ENCODE measurements at places on chromosomes 1 and 21.
A peak's percentile ranks its signal among the peaks of the same experiment; 100 is the strongest.

DNA sequence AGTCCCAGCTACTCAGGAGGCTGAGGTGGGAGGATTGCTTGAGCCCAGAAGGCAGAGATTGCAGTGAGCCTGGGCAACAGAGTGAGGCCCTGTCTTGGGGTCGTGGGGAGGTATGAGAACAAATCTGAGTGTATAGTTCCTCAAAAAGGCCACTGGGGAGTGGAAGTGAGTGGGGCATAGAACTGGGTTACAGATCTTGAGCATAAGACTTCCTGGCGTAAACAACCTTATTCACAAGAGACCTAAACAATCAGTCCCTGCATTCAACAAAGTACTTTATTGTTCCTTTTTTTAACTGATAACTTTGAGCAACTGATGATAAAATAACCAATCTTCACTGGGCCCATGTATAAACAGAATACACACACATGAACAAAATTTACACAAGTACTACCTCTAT lies 72.7 kb upstream of the MUTYH start:
- no peak for DNase-seq

GRCh38 chr1:237932816-237933215 lies 42.1 kb upstream of the ZP4 start:
- no peak for DNase-seq

DNA sequence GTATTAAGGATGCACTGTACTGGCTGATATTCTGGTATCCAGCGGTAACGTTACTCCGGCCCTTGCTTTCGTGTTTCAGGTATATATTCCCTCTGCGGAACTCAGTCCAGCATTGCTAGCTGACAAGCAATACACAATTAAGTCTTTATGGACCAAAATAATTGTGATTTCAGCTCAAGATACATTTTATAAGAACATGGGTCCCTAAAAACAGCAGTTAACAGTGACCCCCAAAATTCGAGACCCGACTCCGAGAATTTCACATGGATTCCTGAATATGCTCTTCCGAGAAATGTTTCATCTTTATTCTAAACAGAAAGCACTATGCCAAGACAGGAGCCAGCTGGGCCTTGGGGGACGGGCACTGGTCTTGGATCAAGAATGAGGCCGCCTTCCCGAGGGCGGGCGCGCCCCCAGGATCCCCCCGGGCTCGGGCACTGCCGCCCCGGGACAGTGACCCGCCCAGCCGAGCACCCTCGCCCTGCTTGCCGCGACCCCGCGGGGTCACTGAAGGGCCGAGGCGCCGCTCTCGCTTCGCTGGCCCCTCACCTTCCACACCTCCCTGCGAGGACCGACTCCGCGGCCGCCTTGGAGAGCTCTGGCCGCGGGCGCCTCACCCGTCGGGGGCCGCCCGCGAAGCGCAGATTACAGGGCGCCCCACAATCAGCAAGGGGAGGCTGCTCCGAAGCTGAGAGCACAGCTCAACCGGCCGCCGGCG lies 610 bp downstream of the SCYL3 start:
- peak; percentile 16 for DNase-seq

GRCh38 chr1:45957684-45958083 lies 154.3 kb downstream of the MAST2 start:
- DNase-seq, result no peak

DNA sequence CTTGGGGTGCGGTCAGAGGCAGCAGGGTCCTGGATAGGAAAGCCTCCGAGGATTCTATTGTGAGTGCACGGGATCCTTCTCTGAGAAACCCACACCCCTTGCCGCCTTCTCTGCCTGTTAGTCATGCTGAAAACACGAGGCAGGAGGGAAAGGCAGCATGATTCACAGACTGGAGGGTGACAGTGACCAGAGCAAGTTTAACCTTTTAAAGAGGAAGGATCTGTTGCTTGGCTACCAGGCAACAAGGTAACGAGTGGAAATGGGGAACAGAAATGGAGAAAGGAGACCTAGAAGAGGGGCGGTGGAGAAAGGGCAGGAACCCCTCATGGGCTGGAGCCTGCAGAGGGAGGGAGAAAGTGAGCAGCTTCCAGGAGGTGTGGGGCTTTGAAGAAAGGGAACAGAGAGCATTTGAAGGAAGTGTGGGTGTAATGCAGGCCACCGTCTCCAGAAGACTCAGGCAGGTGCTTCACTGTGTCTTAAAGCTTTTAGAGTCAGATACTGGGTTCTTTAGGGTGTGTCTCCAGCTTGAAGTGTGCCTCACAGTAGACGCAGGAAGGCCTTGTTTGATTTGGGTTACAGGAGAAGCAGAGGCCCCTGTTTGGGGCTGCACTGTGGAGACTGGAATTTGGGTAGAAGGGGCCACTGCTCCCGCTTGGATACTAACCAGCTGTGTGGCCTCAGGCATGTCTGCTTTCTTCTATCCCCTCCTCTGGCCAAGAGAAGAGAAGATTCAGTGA lies 19.1 kb downstream of the OPTC start:
- peak; percentile 38 for DNase-seq

GRCh38 chr1:167784876-167785550 lies 63.2 kb downstream of the MPZL1 start:
- no peak for DNase-seq

- no peak for DNase-seq
These were observed 15.9 kb downstream of the INKA2 start for GRCh38 chr1:111723091-111723806.

DNA sequence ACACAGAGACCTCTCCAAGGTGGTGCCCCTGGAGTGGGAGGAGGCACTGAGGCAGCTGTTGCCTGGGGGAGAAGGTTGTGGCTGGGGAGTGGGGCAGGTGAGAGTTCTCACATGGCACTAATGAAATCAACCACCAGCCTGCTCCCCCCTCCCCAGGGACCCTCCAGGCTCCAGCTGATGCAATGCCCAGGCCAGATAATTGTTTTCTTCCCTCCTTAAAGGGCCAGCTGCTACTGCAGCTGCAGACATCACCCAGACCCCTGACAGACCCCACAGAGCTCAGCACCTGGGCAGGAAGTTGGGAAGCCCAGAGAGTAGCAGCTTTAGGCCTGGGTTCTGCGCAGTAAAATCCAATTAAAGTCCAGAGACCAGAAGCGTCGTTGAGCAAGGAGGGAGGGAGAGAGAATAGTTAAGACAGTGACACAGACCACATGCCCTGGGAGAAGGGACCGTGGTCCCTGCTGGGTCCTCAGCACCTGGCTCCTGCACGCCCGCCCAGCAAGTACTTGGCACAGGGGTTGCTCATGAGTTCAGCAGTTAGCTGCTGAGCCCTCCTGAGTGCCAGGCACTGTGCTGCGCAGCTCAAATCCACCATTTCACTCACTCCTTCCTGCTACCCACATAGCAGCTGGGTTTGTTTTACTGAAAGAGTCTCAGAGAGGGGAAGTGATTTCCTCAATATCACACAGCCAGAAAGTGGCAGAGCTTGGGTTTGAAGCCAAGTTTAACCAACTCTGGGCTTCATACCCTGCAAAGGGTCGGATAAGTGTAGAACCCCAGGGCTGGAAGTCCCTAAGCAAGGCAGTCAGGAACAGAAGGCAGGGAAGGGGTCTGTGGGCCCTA lies 1.9 kb downstream of the RIMS3 start:
- no peak for DNase-seq

- DNase-seq, result peak; percentile 37
These were observed 9.8 kb downstream of the COL8A2 start for GRCh38 chr1:36115200-36115669.

DNA sequence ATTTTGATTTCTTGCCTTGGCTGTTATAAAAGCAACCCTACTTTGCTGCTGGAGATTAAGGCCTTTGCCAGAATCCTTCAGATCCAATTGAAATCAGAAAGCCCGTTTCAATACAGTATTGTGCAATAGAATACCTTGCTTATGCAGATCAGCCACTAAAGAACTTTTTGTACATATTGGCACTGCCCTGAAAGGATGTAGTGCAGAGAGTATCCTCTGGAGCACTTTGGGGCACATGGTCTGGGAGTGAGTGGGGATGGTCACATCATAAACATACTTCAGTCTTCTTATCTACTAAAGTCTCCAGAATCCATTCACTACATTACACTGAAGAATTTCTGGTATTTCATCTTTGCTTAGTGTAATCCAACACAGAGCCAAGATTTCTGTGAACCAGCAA lies 189.0 kb downstream of the CENPF start:
- no peak for DNase-seq

DNA sequence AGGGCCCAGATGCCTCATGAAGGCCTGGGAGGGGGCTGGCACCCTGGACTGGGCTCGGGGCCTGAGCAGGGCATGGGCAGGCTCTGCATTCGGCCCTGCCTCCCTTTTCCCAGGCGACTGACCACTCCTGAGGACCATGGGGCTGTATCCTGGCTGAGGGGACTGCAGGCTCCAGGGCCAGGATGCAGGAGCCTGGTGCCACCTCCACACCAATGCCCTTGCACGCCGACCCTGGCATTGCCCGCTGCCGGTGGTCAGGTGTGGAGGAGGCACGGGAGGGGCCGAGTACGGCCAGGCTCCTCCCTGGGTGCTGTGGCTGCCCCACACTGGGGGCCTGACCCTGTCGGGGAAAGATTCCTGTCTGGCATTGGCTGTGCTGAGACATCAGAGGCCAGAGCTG lies 128.9 kb downstream of the SIK1 start:
- no peak for DNase-seq

DNA sequence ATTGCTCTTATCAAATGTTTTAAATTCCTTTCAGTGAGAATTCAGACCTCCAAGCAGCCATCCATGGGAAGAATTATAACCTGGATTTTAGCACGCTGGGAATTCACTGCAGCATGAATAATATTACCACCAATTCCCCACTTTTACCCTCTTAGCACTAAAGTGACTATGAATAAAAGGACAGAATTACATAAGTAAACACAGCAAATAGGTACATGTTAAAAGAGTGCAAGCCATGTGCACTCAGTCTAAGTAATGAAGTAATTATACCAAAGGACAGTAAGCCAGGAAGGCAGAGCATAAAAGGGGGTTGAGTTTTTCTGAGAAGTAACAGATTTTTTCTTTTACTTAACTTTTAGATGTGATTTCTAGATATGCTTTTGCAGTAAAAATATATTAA lies 176.3 kb downstream of the DENND1B start:
- DNase-seq, result no peak

- DNase-seq, result no peak
These were observed 32.9 kb downstream of the RASAL2 start for GRCh38 chr1:178126741-178127185.

DNA sequence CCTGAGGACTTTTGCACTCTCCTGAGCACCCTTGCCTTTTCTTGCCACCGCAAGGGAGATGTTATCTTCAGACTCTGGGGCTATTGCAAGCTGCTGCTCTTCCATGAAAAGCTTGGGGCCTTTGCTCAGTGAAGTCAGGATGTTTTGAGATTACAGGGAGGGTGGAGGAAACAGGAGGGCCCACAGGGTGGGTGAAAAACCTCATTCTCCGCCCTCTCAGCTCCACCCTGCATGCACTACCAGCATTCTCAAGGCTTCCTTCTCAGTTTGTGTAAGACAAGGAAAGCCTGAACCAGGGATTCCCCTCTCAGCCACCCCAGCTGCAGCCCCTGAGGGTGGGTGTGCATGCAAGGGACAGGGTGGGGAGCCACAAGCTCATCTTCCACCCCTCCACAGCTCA lies 25.8 kb upstream of the ZNF648 start:
- DNase-seq, result no peak

- DNase-seq, result no peak
These were observed 116.5 kb downstream of the C1orf21 start for GRCh38 chr1:184503221-184503749.

- no peak for DNase-seq
These were observed 185.7 kb downstream of the ST6GALNAC3 start for GRCh38 chr1:76260279-76260678.

GRCh38 chr1:157597959-157598667 lies at the start of gene FCRL4:
Gene FCRL4, minus strand, starts transcription at chr1:157598085. Its CDS starts 141 bp downstream, at chr1:157597944.
- DNase-seq, result no peak

GRCh38 chr1:208499026-208499425 lies 254.8 kb upstream of the PLXNA2 start:
- DNase-seq, result no peak

DNA sequence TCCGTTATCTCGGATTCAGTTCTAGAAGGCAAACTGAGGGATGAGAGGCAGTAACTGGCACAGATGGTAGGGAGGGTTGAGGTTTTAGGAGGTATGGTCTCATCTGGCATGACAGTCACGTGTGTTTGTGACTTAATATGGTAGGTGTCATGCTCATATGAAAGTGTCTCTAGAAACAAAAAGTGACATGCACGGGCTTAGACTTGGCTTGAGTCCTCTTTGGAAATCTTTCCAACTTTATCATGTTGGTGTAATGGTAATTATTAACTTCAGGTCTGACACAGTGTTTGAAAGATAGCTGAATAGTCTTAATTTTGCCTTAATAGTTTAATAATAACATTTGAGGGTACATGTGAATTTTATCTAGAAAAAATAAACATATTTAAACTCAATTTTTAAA lies 218.1 kb downstream of the FMN2 start:
- no peak for DNase-seq

DNA sequence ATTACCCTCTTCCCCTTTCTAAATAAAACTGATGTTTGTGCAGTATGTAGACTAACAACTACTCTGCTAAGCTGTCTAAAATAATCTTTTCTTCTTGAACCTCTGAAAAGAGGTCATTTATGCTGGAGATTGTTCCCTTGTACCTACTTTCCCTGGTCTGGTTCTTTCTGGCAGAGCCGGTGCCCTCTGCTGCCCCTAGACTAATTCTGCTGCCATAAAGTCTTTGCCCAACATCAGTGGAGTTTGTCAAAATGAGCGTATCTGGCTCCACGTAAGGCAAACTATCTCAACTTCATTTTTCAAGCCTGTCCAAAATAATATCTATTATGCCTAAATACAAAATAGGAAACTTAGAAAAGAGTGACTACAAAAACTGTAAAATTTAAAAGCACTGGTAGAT lies 30.9 kb upstream of the ANGPTL7 start:
- no peak for DNase-seq

DNA sequence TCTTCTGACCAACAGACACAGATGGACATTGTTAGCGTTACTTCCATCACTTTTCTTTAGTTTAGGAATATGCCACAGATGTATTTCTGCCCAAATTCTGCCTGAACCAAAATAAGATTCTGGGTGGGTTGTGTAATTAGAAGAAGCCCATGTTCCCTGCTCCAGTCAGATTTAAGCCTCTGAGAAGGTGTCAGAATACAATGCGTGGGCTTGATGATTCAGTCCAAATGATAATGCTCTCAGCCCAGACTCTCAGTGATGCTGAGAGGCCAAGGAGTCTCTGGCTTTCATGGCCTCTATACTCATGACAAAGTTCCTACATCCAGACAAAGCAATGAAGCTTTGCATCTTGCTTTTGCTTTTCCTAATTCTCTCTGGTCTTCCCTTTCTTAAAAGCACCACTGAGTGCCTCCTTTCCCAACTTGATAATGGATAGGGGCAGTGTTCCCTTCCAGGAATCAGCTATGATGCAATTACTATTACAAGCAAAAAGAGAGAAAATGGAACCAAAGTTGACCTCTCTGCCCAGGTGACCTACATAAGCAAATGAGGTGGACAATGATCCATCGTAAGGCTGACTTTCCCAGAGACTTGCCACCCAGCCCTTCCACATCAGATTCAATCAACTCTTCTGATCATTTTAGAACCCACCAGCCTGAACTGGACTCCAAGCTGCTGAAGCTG lies 8.8 kb downstream of the SEC16B start:
- DNase-seq, result no peak

- no peak for DNase-seq
These were observed 528.1 kb downstream of the KIF26B start for GRCh38 chr1:245682638-245683628.

- no peak for DNase-seq
These were observed 13.2 kb upstream of the NPHP4 start for GRCh38 chr1:6005276-6005917.

Measured in brain pericyte (primary cell).